GM03348 (cell line): ENCODE measurements at places on chromosomes 3 and 15.

GRCh38 chr15:75676688-75677464 is 29.2 kb downstream of the SNX33 start:
- no peak for DNase-seq

DNA sequence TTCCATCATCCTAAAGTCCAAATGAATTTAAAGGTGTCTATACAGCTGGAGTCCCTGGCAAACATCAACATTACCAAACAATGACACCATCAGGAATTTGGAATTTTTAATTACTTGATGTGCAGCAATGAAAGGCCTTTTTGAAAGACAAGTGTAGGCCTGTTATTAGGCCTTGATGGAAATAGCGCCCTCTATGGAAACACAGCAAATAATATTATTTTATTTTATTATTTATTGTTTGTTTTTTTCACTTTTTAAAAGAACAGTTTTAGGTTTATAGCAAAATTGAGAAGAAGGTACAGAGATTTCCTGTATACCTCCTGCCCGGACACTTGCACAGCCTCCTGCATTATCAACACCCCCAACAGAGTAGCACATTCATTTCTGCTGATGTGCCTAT is 18.1 kb upstream of the OR5AC2 start:
- DNase-seq, result no peak

DNA sequence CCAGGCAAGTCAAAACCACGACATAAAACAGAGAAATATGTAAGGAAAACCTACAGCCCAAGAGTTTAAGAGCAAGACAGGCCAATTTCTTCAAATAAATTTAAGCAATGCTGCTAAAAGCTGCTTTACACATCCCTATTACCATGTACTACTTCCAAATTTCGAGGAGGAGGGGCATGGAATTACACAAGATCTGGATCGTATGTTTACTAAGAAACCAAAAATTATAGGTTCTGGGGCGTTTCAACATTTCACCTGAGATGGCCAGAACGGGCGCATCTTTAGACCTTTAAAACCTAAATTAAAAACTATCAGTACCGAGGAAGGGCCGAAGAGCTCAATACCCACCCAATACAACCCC is 664 bp upstream of the NR2C2 start:
- DNase-seq, result peak; percentile 24

GRCh38 chr3:95508124-95508523 is 1306.3 kb upstream of the EPHA6 start:
- DNase-seq, result no peak

DNA sequence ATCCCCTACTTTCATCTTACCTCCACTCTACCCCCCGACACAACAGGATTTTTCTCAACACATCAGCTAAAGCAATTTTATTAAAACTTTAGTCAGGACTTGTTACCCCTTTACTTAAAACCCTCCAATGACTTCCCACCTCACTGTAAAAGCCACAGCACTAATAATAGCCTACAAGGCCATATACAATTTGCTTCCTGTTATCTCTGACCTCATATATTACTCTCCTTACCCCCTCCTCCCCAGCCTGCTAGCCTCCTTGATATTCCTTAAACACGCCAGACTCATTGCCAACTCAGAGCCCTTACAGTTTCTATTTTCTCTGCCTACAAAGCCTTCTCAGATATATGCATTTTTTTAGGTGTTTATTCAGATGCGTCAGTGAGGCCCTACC is 54.4 kb downstream of the DCUN1D1 start:
- no peak for DNase-seq
